Stimulated activated effector memory CD8-positive, alpha-beta T cell treated with anti-CD3 and anti-CD28 coated beads, Interleukin-12 subunit alpha, Interleukin-12 subunit beta, amount 100 ng/mL, for 72 hours (primary cell): ENCODE measurements at places on chromosomes 12 and 14.

- DNase-seq = no peak
Observed at GRCh38 chr12:117522559-117522958, 161.1 kb upstream of the NOS1 start.

DNA sequence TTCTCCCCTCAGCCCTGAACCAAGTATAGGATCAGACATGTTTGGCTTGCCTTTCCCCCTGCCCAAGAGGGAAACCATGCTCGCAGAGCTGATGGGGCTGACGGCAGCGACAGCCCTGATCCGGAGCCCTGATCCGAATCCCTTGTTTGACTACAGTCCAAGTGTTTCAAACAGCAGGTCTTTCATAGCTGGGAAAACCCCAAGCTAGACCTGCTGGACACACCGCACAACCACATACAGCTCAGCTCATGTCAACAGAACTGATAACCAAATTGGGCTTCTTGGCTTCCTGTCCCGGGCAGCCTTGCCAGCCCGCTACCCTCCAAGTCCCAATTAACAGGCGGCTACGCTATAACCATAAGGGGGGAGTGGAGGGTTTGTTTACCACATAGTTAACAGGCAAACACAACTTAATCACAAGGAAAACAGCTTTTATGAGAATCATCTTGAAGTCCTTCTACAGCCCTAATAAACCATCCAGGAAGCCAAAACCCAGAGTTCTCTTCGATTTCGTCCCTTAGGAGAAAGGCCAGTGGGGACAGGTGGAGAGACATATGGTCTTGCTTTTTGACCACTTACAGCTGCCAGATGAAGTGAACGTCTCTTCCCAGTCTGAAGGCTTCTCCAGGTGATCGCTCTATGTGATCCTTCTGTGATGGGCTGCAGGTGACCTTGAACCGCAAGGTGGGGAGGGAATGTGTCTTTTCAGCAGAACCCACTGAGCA, 64.5 kb upstream of the MANSC4 start:
- no peak for DNase-seq

DNA sequence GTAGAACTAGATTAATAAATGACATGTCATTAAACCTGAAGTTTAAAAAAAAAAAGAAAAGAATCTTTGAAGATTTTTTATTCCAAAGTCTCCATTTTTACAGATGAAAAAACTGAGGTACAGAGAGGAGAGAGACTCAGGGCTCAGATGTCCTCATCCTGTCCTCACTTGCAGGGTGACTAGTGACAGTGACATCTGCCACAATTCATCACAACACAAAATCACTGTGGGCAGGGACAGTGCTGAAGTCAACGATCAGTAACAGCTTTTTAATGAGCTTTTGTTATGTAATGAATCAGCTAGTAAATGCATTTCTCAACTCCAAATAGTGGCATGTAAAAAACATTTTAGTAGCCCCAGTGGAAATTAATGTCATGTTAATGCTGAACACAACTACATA, 138.5 kb downstream of the NTF3 start:
- DNase-seq = no peak

GRCh38 chr14:104599446-104599845, 5.1 kb downstream of the TMEM179 start:
- DNase-seq = no peak

DNA sequence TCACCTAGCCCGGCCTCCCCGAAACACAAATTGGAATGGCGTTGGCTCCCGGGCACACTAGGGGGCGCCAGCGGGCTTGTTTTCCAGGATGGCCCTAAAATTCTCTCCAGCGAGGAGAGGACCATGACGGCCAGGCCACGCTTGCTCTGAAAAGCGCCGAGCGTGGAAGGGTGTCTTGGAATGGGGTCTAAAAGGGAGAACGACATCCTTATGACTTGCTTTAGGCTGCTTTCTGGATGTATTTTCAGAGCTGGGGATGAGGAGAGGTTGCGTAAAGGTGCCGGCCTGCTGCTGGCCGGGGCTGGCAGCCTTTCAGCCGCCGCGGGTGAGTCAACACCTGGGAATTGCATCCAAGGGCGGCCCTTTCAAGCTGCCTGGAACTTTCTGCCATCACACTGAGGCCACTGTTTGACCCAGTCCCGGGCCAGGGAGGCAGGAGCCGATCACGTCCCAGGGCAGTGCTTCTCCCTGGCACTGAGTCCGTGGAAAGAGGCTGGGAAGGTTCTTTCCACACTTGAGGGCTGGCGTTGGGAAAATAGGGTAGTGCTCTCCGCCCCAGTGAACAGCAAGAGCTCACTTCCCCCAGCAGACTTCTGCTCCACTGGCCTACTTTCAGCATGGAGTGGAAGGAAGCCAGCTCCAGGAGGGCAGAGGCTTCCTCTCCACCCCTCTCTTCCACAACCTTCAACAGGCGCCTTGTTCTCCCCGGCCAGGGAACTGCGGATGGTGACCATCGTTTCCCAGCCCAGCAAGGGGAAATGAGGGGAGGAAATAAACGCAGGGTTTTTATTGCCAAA, 216.2 kb downstream of the TTC8 start:
- peak; percentile 91 for DNase-seq

DNA sequence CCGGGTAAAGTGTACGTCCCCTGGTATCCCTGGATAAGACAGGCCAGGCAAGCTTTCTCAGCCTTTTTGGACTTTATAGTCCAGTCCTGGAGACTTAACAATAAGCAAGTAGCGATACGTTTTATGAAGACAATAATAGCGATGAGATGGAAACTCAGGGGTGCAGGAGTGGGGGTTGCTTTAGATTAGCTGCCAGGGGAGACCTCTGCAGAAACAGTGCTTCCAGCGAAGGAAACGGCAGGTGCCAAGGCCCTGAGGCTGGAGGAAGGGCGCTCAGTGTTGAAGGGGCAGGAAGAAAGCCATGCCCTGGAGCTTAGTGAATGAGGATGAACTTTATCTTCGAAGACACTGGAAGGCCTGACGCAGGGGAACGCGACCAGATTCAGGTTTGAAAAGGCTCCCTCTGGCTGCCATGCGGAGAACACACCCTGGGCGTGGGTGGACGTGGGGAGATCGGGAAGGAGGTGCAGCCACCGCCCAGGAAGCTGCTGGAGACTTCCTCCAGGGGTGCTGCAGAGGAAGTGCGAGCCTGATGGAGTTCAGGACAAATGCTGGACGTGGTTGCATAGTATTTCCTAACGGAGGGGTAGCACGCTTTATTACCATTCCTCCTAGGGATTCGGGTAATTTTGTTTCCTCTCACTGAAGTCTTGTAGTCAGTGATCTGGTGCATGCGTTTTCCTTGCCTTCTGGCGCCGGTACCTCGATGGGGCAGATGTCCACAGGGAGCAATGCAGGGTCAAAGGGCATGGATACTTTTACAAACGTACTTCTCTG, 26.1 kb upstream of the UBC start:
- DNase-seq = peak; percentile 89

DNA sequence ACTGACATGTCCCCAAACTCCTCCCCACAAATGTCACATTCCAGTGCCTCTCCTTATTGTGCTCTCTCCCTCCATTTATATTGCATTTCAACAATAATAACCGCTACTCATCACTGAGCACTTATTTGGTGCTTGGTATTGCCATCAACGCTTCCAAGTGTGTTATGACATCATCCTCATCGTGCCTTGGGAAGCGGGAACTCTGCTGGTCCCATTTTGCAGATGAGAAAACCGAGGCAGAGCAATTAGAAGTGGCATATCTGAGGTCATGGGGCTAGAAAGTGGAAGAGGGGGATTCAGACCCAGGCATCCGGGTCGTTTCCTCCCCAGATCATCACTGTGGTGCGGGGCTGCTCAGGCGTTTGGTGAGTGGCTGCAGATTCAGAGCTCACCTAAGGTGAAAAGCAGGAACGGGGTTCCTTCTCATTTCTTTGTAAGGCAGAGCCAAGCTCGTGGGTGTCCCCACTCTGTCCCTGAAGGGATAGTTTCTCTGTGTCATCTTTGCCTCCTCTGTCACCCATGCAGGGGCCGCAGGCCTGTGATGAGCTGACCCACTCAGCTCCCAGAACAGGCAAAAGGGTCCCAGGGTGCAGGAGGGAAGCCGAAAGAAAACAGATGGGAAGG, 5.5 kb upstream of the FZD10 start:
- no peak for DNase-seq

DNA sequence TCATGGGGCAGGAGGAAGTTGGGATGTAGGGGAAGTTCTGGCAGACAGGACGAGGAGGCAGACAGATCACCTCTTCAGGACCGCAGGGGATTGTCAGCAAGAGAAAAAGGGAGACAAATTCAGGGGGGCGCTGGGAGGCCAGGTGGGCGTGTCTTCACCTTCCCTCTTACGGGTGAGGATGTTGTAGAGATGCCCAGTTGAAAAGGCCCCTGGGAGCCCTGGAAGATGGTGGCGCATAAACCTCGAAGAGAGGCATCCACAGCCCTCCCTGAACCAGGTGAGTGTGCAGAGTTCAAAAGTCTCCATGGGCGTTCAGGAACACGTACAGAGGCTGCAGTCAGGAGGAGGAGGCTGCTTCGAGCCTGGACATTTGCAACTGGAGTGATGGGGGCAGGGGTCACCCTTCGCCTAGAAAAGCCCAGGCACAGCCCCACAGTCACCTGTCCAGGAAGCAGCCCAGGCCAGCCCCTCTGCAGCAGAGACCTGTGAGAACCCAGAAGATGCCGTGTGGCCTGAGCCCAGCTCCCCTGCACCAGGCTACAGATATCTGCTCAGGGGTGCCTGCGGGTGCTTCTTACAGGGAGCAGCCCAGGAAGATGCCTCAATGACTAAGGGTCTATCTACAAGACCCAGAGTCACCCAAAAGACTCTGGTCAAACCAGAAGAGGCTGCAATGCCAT, 74.4 kb downstream of the PRIMA1 start:
- no peak for DNase-seq
